Trophoblast cell (in vitro differentiated cells and primary cell): ENCODE measurements at places on chromosomes 7 and 10.

GRCh38 chr7:105599551-105599950, 18.3 kb upstream of the EFCAB10 start:
- no peak overlapping the region for H3K4me3 ChIP-seq
- H3K27me3 ChIP-seq: no peaks in the 10 kb centered on the region
- no peak overlapping the region for H3K27ac ChIP-seq
- no peak for DNase-seq
- H3K36me3 ChIP-seq: no peaks in the 10 kb centered on the region

GRCh38 chr7:132240821-132241422, 335.3 kb downstream of the PLXNA4 start:
- H3K4me3 ChIP-seq: no peak overlapping the region
- H3K36me3 ChIP-seq: no peaks in the 10 kb centered on the region
- no peaks in the 10 kb centered on the region for H3K4me1 ChIP-seq
- no peak for DNase-seq
- no peaks in the 10 kb centered on the region for H3K27me3 ChIP-seq
- no peak overlapping the region for H3K27ac ChIP-seq

DNA sequence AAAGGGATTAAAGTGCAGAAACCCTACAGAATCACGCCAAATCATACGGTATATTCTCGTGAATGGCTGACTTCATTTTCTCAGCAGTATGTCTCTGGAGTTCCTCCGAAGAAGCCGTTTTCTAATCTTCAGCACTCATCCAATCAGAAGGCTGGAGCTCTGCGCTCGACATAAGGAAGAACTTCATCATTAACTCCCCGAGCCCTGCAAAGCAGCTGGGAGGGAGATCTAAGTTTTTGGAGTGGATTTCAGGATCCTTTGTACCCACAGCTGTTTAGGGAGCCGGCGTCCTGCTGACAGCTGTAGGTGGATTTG, 40.7 kb upstream of the SDK1 start:
- no peak overlapping the region for H3K4me3 ChIP-seq
- peaks cover 32% of the 10 kb centered on the region for H3K4me1 ChIP-seq
- H3K27ac ChIP-seq: peak overlapping the region; percentile 91
- peaks cover 2% of the 10 kb centered on the region for H3K36me3 ChIP-seq
- DNase-seq: peak; percentile 23

- no peaks in the 10 kb centered on the region for H3K27me3 ChIP-seq
- no peak overlapping the region for H3K27ac ChIP-seq
- peak; percentile 71 for DNase-seq
Observed at GRCh38 chr7:11831156-11831735, 752 bp downstream of the THSD7A start.

GRCh38 chr7:54877683-54878082, 118.7 kb upstream of the SEC61G start:
- H3K27ac ChIP-seq: no peak overlapping the region
- H3K27me3 ChIP-seq: no peaks in the 10 kb centered on the region
- H3K4me3 ChIP-seq: no peak overlapping the region
- peaks cover 3% of the 10 kb centered on the region for H3K4me1 ChIP-seq
- peak; percentile 33 for DNase-seq
- no peaks in the 10 kb centered on the region for H3K36me3 ChIP-seq

DNA sequence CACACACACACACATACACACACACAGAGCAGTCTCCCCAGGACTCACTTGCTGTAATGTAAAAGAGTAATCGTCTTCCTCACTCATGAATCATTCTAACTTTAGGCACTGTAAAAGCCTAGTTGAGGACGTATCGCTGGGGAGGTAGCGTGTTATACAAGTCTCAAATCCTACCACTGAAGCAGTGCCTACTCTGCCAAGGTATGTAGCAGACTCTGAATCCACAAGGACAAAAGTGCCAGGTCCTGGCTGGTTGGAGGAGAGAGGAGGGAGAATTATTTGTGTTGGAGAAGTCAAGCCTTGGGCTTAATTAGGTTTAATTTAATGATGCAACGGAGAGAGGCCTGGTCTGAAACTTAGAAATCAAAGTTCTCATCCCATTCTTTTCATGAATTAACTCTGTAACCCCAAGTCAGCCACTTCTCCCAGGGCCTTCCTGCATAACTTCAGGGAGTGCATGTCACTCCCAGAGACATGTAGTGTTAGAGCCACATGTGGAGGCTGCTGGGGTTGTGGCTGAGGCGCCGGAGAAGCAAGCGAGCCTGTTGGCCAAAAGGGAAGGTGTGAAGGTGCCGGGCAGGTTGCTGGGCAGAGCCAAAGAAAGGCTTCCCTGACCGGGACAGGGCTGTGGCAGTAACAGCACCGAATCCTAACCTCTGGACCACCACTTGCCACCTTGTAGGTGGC, 36.7 kb downstream of the NKX2-3 start:
- H3K36me3 ChIP-seq: no peaks in the 10 kb centered on the region
- no peaks in the 10 kb centered on the region for H3K27me3 ChIP-seq
- H3K4me3 ChIP-seq: no peak overlapping the region
- H3K4me1 ChIP-seq: no peaks in the 10 kb centered on the region

- no peaks in the 10 kb centered on the region for H3K27me3 ChIP-seq
- DNase-seq: no peak
- no peaks in the 10 kb centered on the region for H3K36me3 ChIP-seq
- no peak overlapping the region for H3K27ac ChIP-seq
- H3K4me3 ChIP-seq: no peak overlapping the region
Observed at GRCh38 chr10:10685566-10685965, 332.1 kb upstream of the CELF2 start.

- no peak overlapping the region for H3K4me3 ChIP-seq
- no peaks in the 10 kb centered on the region for H3K4me1 ChIP-seq
- no peaks in the 10 kb centered on the region for H3K27me3 ChIP-seq
- DNase-seq: peak; percentile 29
- H3K36me3 ChIP-seq: no peaks in the 10 kb centered on the region
- no peak overlapping the region for H3K27ac ChIP-seq
Observed at GRCh38 chr7:129698516-129699418, 87.2 kb downstream of the NRF1 start.

GRCh38 chr10:95389176-95389575, 98.4 kb upstream of the PDLIM1 start:
- no peak for DNase-seq
- H3K27ac ChIP-seq: no peak overlapping the region
- no peaks in the 10 kb centered on the region for H3K27me3 ChIP-seq

DNA sequence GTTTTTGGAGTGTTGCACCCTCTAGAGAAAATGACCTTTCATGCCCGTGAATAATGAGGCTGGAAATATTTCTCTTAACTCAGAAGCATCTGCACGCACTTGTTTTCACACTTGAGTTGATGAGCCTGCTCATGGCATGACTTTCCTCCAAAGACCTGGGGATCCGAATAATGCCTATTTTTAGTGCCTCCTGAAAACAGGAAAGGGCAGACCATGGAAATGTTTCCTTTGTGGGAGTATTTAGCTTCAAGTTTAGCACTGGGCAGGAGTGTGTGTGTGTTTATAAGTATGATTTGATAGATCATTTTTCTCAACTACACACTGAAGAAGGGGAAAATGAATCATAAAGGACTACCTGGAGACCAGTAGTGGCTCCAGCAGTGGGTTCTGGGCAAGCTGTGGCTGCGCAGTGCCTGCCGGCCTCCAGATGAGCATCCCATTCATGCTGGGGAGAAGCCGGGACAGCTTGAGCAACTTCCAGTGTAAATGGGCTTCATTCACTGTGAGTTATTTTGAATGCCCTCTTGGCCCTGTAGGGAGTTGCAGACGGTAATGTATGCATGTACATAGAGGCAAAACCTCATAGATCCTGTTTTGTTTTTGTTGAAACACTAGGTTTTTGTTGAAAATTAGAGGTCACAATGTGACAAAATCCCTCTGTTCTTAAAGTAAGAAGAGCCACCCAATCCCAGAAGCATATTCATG, 117.8 kb upstream of the INSYN2A start:
- no peaks in the 10 kb centered on the region for H3K4me1 ChIP-seq
- no peak overlapping the region for H3K27ac ChIP-seq
- DNase-seq: no peak
- no peak overlapping the region for H3K4me3 ChIP-seq

GRCh38 chr10:106147021-106147420, 1017.5 kb downstream of the SORCS1 start:
- H3K27ac ChIP-seq: no peak overlapping the region
- no peaks in the 10 kb centered on the region for H3K4me1 ChIP-seq
- no peak for DNase-seq
- no peak overlapping the region for H3K4me3 ChIP-seq

- H3K36me3 ChIP-seq: no peaks in the 10 kb centered on the region
- H3K27ac ChIP-seq: peak overlapping the region; percentile 74
- H3K4me3 ChIP-seq: no peak overlapping the region
Observed at GRCh38 chr7:37281368-37282092, 167.1 kb downstream of the ELMO1 start.

- no peak overlapping the region for H3K27ac ChIP-seq
- peak; percentile 33 for DNase-seq
- H3K4me3 ChIP-seq: no peak overlapping the region
Observed at GRCh38 chr7:54560723-54561122, 18.5 kb downstream of the VSTM2A start.

DNA sequence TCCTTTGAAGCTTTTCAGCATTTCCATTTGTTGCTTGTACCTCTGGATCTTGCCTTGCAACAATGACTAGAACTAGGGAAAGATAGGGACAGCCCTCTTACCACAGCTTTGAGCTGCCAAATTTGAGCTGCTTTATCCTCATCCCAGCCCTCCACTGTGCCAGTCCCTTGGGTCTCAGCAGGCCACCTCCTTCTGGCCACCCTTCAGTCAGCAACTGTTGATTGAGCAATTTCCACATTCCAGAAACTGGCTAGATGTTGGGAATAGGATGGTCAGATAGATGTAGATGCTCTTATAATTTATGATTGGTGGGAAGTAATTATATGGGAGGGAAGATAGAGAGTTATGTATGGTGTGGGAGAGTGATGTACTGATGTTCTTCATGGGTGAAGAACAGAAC, 100.1 kb downstream of the ST7 start:
- no peak overlapping the region for H3K27ac ChIP-seq
- H3K27me3 ChIP-seq: no peaks in the 10 kb centered on the region
- no peak overlapping the region for H3K4me3 ChIP-seq
- no peaks in the 10 kb centered on the region for H3K36me3 ChIP-seq

- H3K27ac ChIP-seq: no peak overlapping the region
- no peaks in the 10 kb centered on the region for H3K4me1 ChIP-seq
- H3K36me3 ChIP-seq: no peaks in the 10 kb centered on the region
- H3K4me3 ChIP-seq: peak overlapping the region; percentile 20
- no peaks in the 10 kb centered on the region for H3K27me3 ChIP-seq
- DNase-seq: peak; percentile 42
Observed at GRCh38 chr7:65731562-65732035, 141.3 kb upstream of the VKORC1L1 start.

GRCh38 chr7:130622866-130623265, 45.7 kb downstream of the COPG2 start:
- H3K27ac ChIP-seq: no peak overlapping the region
- peak; percentile 91 for DNase-seq
- no peaks in the 10 kb centered on the region for H3K36me3 ChIP-seq

DNA sequence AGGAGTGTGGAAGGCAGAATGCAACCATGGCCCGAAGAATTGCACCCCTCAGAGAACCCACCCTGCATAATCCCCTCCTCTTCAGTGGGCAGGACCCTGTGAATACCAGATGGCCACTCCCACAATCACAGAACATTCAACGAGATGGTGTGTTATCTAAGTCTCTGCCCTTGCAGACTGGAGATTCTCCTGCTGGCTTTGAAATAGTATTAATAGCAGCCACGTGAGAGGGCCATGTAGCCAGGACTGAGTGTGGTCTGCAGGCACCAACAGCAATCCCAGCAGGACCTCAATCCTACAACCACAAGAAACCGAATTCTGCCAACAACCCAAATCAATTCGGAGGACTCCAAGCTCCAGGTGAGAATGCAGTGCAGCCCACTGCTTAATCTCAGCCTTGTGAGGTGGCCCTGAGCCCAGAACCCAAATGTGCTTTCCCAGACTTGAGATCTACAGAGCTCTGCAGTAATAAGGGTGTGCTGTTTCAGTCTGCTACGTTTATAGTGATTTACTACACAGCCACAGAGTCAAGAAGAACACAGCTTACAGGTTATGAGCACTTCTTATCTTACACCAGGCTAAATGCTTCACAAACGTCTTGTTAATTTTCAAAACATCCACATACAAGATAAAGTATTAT, 72.1 kb downstream of the VOPP1 start:
- no peaks in the 10 kb centered on the region for H3K27me3 ChIP-seq
- peaks cover 5% of the 10 kb centered on the region for H3K36me3 ChIP-seq

DNA sequence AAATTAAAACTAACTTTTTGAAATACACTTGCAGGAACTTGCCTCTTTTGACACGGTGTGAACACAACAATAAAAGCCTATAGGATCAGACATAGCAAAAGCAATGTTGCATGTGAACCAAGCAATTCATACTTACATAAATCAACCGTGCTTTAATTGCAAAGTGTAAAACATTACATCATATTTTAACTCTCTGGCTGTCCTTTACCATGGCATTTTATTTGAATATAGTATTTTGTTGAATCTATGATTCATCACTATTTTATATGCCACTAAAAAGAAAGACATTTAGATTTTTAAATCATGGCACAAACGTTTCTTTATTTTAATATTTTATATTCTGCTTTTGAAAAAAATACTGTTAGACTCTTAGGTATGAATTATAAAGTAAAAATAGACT, 757.0 kb upstream of the KCND2 start:
- no peak overlapping the region for H3K4me3 ChIP-seq
- H3K27ac ChIP-seq: no peak overlapping the region
- no peak for DNase-seq

DNA sequence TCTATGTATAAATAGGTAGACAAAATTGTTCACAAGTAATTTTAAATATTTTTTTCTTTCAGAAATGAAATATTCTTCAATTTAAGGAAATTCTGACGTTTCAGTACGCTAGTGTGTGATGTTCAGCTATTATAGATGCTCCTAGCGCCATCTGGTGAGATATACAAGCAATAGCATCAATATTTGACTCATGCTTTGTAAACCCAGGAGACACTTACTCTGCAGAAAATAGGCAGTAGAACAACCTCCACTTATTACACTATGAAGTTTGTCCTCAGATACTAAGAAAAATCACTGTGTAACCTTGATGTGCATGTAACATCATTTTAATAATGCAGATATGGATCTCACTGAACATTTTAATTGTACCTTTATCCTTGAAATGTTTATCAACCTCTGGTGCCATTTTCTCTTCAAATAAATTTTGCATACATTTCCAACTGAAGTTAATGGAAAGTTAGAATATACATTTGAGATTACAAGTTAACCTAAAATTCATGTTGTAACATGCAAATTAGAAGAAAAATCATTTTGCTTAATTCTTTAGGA, 151.5 kb upstream of the FAM3C start:
- no peak overlapping the region for H3K27ac ChIP-seq
- H3K36me3 ChIP-seq: no peaks in the 10 kb centered on the region
- no peak overlapping the region for H3K4me3 ChIP-seq
